T-helper 1 cell (primary cell): ENCODE measurements at places on chromosomes 7 and 10.

- DNase-seq: no peak
Observed at GRCh38 chr7:17530741-17531421, 232.4 kb downstream of the AHR start.

DNA sequence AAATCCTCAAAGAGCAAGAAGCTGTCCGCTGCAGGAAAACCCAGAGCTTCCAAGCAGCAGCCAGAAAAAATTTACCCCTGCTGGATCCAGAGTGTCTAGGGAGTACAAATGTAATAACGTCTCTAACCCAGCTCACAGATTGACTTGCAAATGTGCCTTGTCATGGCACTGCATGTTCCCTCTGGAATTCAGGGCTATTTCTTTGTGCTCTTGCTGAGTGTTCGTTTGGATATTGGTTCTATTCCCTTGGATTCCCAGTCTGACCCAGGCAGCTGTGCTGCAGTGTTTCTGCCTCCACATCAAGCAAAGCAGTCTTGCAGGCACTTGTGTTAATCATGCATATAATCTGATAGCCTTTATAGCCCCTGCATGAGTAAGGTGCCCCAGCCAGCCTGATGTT lies 209.9 kb upstream of the GHITM start:
- no peak for DNase-seq

DNA sequence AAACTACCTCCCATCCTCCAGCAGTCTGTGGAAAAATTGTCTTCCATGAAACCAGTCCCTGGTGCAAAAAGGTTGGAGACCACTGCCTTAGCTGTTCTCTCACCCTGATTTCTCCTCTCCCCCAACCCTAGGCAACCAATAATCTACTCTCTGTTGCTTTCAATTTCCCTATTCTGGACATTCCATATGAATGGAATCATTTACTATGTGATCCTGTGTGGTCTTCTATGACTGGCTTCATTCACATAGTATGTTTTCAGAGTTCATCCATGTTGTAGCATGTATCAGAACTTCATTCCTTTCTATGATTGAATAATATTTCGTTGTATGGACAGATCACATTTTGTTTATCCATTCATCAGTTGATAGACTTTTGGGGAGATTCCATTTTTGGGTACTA lies 38.3 kb upstream of the DLG5 start:
- DNase-seq: no peak

DNA sequence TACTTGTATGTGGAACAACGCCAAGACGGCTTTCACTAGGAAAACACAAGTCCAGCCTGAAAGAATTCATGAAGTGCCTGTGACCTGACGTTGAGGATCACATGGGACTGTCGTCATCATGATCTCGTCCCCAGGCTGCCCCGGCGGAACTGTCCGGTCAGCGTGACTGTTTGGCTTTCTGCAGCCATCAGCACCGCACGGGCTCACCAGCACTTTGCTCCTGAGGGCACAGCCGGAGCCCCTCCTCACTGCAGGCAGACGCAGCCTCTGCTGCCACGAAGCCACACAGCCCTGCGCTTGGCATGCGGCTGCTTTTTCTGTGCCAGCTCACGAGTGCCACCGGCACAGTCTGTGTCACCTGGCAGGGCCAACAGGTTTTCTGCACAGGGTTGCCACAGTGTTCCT lies 9.4 kb upstream of the GET4 start:
- no peak for DNase-seq

GRCh38 chr7:98077762-98078161 lies 28.9 kb upstream of the LMTK2 start:
- DNase-seq: no peak

DNA sequence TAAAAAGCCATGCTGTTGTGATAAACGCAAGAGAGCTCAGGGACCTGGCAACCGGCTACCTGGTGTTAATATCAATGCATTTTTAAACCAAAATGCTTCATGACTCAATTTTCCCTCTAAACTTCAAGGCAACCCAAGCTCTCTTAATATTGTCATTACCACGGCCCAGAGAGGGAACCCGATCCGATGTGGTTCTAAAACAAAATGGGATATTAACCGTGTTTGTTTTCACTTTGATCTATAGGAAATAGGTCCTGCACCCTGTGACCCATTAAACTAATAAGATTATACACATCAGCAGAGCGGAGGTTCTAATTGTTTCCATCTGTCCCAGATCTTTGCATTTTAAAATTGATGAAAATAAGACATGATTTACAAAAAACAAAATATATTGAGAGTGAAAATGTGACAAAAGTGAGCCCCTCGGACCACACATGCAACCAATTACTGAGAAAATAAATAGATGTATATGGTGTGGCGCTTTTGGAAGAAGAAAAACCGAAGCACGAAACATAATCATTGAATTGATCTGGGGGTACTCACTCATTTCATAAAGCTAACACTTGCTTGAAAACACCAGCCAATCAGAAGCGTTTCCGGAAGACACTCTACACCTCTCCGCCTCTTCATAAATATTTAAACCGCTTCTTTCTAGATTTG lies 290.3 kb upstream of the NFE2L3 start:
- no peak for DNase-seq

GRCh38 chr7:69257592-69257991 lies 340.7 kb upstream of the AUTS2 start:
- no peak for DNase-seq

DNA sequence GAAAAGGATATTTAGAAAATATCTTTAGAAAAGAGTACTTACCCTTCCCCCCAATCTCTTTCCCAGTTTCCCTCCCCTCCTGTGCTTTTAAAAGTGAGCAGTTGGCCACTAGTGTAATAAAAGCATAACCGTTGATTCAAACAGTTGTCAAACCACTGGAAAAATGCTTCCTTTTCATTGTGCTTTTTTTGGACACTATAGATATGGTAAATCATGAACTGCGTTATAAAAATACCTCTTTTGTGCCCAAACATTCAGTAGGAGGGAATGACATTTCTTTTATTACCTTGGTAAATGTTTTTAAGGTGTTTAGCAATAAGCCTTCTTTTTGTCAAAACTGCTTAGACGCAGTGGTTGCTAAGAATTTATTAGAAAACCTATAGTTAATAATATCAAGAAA lies 232.4 kb downstream of the SLC25A13 start:
- no peak for DNase-seq

DNA sequence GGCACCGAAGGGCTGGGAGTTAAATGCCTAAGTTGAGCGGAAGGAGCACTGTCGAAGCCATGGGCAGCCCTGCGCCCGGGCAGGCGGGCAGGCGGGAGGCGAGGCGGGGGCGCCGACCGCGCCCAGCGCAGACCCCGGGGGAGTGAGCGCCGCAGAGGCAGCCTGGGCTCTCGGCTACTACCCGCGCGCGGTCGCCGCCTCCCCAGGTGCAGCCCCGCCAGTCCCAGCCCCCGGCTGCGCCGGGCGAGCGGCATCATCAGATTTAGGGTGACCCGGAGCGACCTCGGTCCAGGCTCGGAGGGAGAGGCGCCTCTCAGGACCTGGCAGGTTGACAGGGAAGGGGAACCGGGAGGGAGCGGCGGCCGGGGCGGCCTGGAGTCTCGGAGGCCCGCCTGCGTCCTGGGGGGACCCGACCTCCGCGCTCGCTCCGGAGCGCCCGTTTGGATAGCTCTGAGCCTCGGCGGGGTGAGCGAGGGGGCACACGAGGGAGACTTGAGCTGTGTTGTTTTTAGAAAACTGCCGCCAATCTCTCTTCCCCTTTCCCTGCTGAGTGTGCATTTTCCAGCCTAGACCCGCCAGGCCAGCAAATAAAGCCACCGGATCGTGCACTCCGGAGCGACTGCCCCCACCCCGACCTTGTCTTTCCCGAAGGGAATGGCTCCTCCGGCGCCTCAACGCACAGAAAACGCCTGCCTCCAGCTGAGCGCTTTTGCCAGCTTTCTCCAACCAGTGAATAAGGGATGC lies 2.3 kb upstream of the NRP1 start:
- DNase-seq: no peak

DNA sequence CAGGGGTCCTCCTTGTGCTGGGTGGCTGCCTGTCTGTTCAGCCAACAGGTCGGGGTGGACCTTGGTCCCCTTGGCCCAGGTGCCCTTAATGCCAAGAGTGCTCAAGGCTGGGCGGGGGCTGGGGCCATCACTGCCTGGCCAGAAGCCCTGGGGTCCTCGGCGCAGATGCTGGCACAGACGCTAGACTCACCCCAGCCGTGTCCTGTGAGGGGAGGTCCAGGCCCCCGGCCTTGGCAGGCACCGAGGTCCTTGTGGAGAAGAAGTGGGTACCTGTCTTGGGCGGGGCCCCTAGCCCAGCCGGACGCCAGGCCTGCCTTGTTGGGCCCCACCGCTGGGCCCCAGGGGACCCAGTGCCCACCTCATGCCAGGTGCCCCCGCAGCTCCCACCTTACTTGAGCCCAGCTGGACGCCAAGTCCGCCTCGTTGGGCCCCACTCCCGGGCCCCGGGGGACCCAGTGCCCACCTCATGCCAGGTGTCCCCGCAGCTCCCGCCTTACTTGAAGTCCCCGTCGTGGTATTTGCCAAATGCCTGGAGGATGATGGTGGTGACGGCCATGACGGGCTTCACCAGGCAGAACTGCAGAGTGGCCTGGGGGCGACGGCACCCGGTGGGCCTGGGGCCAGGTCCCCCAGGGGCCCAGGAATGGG lies 6.5 kb downstream of the TMEM184A start:
- DNase-seq: no peak

- DNase-seq: no peak
Observed at GRCh38 chr10:983971-984655, 4.1 kb upstream of the GTPBP4 start.

DNA sequence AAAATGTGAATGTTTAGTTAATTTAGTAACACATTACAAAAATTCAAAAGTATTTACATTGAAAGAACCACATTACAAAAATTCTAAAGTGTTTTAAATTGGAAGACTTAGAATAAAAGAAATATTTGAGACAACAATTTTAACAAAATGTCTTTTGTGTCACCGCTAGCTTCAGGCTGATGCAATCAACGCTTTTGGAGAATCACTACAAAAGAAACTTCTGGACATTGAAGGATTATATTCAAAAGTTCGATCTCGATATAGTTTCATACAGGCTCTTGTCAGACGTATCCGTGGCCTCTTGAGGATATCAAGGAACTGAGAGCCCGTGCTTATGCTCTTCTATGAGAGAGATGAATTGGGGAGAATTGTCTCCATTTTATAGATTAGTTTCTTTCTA lies 14.1 kb upstream of the STMP1 start:
- DNase-seq: no peak

DNA sequence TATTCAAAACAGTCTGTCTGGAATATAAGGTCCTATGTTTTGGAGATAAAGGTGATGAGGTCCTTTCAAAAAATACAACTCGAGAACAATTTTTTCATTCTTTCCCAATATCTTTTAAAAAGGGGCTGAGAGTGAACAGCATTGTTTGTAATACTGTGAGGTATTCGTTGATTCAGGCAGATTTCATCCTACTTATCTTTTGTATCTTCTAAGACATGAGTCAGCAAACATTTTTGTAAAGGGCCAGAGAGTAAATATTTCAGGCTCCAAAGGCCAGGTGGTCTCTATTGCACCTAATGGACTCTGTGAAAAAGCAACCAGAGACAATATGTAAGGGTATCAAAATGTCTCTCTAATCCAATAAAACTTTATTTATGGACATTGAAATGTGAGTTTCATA lies 8.1 kb upstream of the ANK3 start:
- no peak for DNase-seq

DNA sequence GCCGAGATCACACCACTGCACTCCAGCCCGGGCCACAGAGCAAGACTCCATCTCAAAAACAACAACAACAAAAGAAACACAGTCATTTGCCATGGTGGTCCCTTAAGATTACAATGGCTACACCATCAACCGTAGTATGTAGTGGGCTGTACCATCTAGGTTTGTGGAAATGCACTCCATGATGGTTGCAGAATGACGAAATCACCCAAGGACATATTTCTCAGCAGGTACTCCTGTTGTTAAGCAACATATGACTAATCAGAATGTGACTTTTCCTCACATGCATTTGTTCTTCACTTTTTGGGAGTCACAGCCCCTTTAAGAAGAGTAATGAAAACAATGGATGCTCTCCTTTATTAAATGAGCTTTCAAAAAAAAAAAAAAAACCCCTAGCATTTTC lies 11.0 kb downstream of the SVIL start:
- DNase-seq: no peak

DNA sequence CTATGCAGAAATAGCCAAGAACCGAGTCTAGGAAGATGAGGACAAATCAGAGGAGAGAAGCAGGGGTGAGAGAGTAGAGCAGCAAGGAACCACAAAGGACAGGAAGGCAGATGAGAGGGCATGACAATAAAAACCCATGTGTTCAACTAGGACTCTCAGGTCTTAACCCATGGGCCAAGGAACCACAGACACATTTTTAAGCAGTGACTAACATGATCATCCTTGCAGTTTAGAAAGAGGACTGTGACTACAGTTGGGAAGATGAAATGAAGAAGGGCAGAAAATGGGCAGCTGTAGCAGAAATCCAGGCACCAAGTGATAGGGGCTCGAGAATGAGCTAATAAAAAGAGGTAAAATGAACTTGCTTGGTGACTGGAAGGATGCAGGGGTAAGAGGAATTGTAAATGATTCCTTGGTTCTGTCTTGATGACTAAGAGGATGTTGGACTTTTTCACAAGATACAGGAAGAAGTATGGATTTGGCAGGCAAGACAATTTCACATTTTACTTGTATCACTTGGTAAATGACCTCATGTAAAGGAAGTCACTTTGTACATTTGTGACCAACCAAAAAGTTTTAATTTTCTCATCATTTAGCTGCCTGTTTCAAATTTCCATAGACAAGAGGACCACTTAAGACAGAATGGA lies 22.8 kb downstream of the SGMS1 start:
- DNase-seq: no peak

- no peak for DNase-seq
Observed at GRCh38 chr10:73788864-73789658, 3.7 kb downstream of the ZSWIM8 start.

GRCh38 chr10:22219308-22219707 lies 1.5 kb upstream of the EBLN1 start:
- no peak for DNase-seq

- DNase-seq: no peak
Observed at GRCh38 chr7:87364246-87364645, 18.8 kb downstream of the CROT start.

DNA sequence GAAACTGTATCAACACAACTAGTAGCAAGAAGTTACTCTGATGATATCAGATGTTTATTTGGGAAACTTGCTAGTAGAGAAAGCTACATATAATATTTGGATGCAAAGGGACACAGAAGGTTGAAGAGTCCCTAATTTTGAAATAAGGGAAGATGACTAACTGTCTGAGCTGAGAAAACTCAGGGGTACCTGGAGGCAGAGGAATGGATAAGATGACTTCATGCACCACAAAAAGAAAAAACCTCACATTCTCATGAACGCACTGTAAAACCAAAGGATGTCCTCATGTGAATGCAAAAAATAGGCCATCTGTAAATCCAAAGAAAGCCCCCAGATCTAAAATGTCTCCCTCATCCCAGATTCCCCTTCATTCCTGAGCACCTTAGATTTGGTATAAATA lies 29.3 kb downstream of the PRSS2 start:
- DNase-seq: peak; percentile 60

- no peak for DNase-seq
Observed at GRCh38 chr7:114021135-114021534, 102.3 kb upstream of the PPP1R3A start.

DNA sequence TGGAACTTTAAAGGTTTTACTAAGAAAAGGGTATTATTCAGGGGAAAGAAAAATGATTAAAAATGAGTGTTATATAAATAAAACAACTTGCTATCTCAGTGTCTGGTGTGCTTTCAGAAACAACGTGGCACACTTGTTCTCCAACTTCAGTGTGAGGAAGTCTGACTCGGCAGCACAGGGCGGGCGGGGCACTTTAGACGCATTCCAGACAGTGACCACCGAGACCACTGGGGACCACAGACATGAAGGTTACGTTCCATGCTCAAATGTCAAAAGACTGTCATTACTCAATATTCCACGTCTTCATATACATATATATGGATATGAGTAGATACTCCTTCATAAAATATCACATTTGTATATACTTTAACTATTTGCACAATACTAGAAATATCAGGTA lies 87.0 kb downstream of the LARP4B start:
- no peak for DNase-seq
